ENCODE measurements at places on chromosomes 16 and 17. TPM values are rescaled to one million over a fixed set of nuclear protein-coding genes. Genes with fewer than 3 reads are reported as not detected.

The EFTUD2 gene
- total RNA-seq: 91.7 TPM

The ENO3 gene
- total RNA-seq: 0.74 TPM

The HSD17B2 gene
- total RNA-seq: 0.74 TPM

The PMM2 gene
- total RNA-seq: 7.6 TPM

The ABCA6 gene
- 1.7 TPM for total RNA-seq

The TP53TG3C gene
- total RNA-seq: not detected

The HSPB9 gene
- not detected for total RNA-seq

The PITPNM3 gene
- 9.6 TPM for total RNA-seq

The TBC1D3C gene
- total RNA-seq: under 0.01 TPM

The KRT32 gene
- total RNA-seq: not detected

The EVI2A gene
- 3.0 TPM for total RNA-seq

The TP53TG3F gene
- not detected for total RNA-seq

The TMC7 gene
- 3.0 TPM for total RNA-seq

The ABCC6 gene
- total RNA-seq: 0.74 TPM

The PARD6A gene
- total RNA-seq: 5.2 TPM

The UTS2R gene
- not detected for total RNA-seq

The GHDC gene
- total RNA-seq: 4.4 TPM

The MARVELD3 gene
- total RNA-seq: 0.25 TPM

The GNAO1 gene
- 66.6 TPM for total RNA-seq

The MEFV gene
- total RNA-seq: under 0.01 TPM

The TBC1D10B gene
- 28.8 TPM for total RNA-seq

The CCT6B gene
- total RNA-seq: 1.7 TPM

The HOXB5 gene
- not detected for total RNA-seq

The TEFM gene
- 11.3 TPM for total RNA-seq
